Bronchial epithelial cell (primary cell): ENCODE measurements at places on chromosomes 16 and 17. TPM values are rescaled to one million over a fixed set of nuclear protein-coding genes. Genes with fewer than 3 reads are reported as not detected.

Gene HAPSTR1
- total RNA-seq, result 66.1 and 91.0 TPM in 2 replicates

Gene FBXL16
- 0.53 and 0.64 TPM in 2 replicates for total RNA-seq

Gene TBC1D16
- total RNA-seq, result 23.7 and 33.2 TPM in 2 replicates

Gene TSNAXIP1
- total RNA-seq, result under 0.01 and 0.13 TPM in 2 replicates

Gene NXPH3
- total RNA-seq, result not detected in 2 replicates

Gene TAOK1
- 32.1 and 42.2 TPM in 2 replicates for total RNA-seq

Gene ADAMTS18
- not detected in 2 replicates for total RNA-seq

Gene OSGIN1
- total RNA-seq, result 1.1 and 1.8 TPM in 2 replicates

Gene MSRB1
- total RNA-seq, result 2.9 and 6.0 TPM in 2 replicates

Gene BCAR1
- 32.5 and 44.2 TPM in 2 replicates for total RNA-seq

Gene AOC3
- 0.26 TPM in 2 replicates for total RNA-seq

Gene NPIPA2
- 0.13 and 0.53 TPM in 2 replicates for total RNA-seq

Gene FLII
- total RNA-seq, result 339 and 517 TPM in 2 replicates

Gene CCL16
- not detected in 2 replicates for total RNA-seq

Gene MYH1
- total RNA-seq, result not detected in 2 replicates

Gene FBXO31
- total RNA-seq, result 22.9 and 24.7 TPM in 2 replicates

Gene SMIM22
- total RNA-seq, result 0.79 and 9.0 TPM in 2 replicates

Gene LGALS9B
- total RNA-seq, result under 0.01 and 0.26 TPM in 2 replicates

Gene TPSD1
- not detected in 2 replicates for total RNA-seq

Gene ABCC6
- under 0.01 TPM in 1 of 2 replicates, not detected in the other for total RNA-seq

Gene HBM
- total RNA-seq, result not detected in 2 replicates

Gene NXN
- total RNA-seq, result 64.4 and 70.3 TPM in 2 replicates

Gene RNF135
- 9.2 and 17.8 TPM in 2 replicates for total RNA-seq

Gene ASIC2
- total RNA-seq, result 0.13 TPM in 1 of 2 replicates, not detected in the other

Gene ZNF778
- total RNA-seq, result 8.8 and 10.3 TPM in 2 replicates

Gene ABCC11
- 0.13 and 0.26 TPM in 2 replicates for total RNA-seq

Gene CSH2
- total RNA-seq, result not detected in 2 replicates

Gene PERCC1
- total RNA-seq, result not detected in 2 replicates

Gene C16orf54
- not detected in 2 replicates for total RNA-seq

Gene MEOX1
- not detected in 2 replicates for total RNA-seq
